ENCODE measurements at places on chromosomes 11 and 22.

- no peak for DNase-seq
Measured at GRCh38 chr11:93983542-93984195, 37.5 kb upstream of the HEPHL1 start.

GRCh38 chr11:85394283-85394682 lies 232.9 kb downstream of the DLG2 start:
- no peak for DNase-seq

DNA sequence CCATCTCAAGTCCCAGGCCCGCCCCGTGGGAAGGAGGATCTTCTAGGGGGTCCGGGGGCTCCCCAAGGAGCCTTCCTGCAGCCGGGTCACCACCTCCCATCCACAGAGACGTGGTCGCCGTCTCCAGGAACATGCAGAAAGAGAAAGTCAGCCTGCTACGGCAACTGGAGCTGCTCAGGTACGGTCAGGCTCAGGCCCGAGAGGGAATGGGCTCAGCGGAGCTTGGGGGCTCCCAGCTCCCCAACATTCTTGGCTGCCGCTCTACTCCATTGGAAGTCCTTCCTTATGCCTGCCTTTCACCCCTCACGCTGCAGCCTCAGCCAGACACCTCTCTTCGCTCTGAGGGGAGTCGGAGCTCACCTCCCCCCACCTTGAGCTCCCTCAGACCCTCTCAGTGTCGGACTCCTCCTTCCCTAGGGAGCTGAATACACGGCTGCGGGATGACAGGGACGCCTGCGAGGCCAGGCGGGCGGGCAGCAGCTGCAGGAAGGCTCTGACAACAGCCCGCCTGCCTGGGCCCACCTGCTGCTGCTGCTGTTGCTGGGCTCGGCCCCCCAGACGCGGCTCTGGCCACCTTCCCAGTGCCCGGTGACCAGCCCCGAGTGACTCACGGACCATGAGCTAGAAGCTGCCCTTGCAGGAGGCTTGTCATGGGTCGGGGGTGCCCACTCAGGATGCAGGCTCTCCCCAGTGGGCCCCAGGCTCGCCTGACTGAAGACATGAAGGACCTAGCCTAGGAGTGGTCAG lies 1.5 kb upstream of the CD151 start:
- DNase-seq, result no peak

GRCh38 chr11:17506942-17507341 lies 30.3 kb upstream of the ABCC8 start:
- DNase-seq, result no peak

All from stromal cell of bone marrow (primary cell).